Pulmonary artery endothelial cell (primary cell): ENCODE measurements at places on chromosomes 5 and 9.

GRCh38 chr9:73179589-73179988 lies 27.9 kb downstream of the ANXA1 start:
- no peak for DNase-seq

DNA sequence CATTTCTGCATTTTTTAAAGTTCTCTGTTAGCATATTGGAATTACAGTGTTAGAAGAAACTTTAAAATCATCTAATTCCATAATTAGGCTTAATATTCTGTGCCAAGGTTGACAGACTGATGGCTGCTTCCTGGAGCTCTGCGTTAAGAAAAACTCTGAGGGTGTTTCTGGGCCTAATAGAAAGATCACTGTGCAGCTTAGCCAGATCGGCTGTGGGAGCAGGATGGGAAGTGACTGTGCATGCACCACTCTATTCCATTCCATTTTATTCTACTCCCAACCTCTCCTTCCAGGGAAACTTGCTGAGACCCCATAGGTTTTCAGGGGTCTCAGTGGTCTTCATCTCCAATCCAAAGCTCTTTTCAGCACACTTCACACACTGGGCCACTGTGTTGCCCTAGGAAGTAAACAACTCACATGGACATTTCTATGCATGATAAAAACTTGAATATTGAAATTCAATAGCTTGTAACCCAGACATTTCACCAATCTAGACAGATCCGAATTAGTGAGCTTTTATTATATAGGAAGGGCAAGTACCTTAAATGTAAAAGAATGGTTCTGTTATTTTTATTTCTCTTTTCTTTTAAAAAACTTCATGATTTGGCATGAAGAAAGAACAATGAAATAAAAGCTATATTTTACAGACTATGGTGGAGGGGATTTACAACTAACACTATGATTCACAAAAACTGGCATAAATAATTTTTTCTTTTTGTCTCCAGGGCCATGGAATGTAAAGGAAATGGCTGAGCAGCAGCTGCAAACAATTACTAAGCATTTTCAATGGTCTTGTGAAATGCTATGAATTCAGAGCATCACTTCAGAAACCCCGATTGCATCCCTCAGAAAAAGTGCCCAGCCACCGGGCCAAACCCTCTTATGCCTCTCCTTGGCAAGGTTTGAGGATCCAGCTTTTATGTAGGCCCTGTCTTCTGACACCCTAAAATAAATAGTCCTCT lies 51.4 kb upstream of the DAB2 start:
- DNase-seq = peak; percentile 43

DNA sequence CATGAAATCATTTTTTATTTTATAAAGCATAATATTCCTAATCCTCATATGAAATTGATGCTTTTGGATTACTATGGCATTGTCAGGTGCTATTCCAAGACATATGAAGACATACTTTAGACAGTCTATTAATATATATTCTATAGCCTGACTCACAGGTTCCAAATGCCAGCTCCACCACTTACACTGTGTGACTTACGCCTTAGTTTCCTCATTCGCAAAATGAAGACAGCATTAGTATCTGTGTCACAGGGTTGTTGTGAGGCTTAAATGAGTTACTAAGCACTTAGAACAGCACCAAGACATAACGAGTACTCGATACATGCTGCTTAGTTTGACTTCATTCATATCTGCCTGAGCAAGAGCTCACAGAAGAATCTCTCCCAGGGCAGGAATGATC lies 132.2 kb upstream of the PTGER4 start:
- DNase-seq = no peak

GRCh38 chr9:111094433-111094924 lies 56.2 kb upstream of the LPAR1 start:
- no peak for DNase-seq

GRCh38 chr9:660227-660626 lies 181.3 kb upstream of the DMRT1 start:
- no peak for DNase-seq

- no peak for DNase-seq
Measured at GRCh38 chr9:130144703-130145102, 27.5 kb upstream of the NCS1 start.

GRCh38 chr5:146797658-146798057 lies 80.9 kb downstream of the PPP2R2B start:
- no peak for DNase-seq

GRCh38 chr5:142561486-142562097 lies 124.3 kb downstream of the FGF1 start:
- DNase-seq = no peak

DNA sequence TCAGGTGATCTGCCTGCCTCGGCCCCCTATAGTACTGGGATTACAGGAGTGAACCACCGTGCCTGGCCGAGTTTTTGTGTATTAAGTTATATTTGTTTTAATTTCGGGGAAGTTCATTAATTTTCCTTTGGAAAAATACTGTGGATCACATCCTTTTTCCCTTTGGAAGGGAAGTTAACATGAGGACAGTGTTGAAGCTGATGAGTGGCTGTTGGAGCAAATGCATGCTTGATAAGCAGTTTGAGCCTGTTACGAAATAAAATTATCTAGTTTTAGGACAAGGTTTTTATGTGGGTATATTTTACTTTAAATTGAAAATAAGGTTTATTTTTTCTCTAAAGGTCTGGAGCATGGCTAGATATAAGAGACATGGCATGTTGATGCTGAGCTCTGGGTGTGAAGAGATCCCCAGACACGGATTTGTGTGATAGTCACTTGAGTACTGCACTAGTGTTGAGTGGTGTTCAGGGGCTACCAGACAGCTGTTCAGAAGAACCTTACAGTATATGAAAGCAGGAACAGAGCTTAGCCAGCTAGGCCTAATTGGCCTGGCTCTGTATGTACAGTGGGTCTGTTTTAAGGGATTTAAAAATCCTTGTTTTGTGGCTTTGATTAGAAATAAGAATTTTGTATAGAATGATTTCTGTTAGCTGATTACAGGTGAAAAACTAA lies 17.4 kb downstream of the LMNB1 start:
- DNase-seq = no peak

GRCh38 chr5:31664566-31664965 lies 25.6 kb downstream of the PDZD2 start:
- DNase-seq = no peak

DNA sequence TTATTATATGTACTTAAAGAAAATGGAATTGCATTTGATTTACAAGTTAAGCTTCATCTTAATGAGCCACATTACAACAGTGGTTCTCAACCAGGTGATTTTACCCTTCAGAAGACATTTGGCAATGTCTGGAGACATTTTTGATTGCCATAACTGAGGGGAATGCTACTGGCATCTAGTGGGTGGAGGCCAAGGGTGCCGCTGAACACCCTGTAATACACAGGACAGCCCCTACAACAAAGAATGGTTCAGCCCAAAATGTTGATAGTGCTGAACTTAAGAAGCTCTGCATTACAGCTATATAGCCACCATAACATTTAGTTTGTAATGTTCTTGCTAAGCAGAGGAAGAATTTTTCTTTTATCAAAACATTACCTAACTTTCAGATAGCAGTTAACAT lies 103.1 kb downstream of the PAM start:
- no peak for DNase-seq

DNA sequence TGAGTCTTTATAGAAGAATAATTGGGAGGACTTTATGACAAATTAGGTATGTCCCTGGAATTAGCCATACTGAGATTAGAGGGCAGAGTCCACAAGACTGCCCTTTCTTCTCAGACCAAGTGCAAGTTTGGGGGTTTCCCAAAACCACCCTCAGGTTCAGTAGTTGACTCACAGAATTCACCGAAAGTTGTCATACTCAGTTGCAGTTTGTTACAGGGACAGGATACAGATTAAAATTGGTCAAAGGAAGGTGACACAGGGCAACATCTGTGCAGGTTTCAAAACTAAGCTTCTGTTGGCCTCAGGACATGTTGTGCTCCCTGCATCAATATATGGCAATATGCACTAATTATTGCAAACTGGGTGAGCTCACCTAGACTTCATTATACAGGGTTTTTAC lies 3.8 kb downstream of the RANBP17 start:
- no peak for DNase-seq

GRCh38 chr5:74651710-74652109 lies 11.2 kb upstream of the ENC1 start:
- DNase-seq = no peak

GRCh38 chr9:78871452-78872331 lies 574.8 kb downstream of the PSAT1 start:
- peak; percentile 39 for DNase-seq

- DNase-seq = no peak
Measured at GRCh38 chr9:114089206-114089840, 9.8 kb downstream of the KIF12 start.

- DNase-seq = no peak
Measured at GRCh38 chr9:97848480-97849237, 4.4 kb upstream of the FOXE1 start.

DNA sequence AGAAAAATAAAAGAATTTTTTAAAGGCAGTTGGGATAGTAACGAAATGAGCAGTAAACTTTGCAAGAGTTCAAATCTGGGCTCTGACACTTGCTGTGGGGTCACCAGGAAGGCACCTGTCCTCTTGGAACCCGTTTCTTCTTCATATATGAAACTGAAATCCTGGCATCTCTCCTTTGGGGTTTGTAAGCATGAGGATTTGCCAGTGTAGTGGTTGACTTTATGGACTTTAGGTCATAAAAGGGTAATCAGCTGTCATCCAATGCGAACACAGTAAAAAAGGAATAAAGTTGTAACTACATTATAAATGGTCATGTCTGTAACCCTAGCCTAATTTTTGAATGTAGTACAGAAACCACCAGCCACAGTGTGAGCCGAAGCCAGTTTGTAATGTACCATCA lies 1.3 kb downstream of the RAB14 start:
- no peak for DNase-seq

DNA sequence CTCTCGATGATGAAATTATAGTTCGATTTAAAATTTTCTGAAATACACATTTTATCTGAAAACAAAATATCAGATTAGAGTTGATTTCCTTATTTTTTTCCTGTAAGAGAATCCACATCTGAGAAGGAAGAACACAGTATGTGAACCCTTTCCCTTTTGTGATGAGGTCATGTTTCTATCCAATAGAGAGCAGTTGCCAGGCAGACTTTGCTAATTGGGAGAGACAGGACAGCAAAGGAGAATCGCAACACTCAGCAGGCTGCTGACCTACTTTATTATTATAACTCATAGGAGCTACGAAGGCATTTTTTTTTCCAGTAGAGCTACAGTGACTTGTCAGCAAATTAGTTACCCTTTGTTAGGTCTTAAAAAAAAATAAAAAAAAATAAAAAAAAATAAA lies 242.1 kb downstream of the HCN1 start:
- peak; percentile 0 for DNase-seq

DNA sequence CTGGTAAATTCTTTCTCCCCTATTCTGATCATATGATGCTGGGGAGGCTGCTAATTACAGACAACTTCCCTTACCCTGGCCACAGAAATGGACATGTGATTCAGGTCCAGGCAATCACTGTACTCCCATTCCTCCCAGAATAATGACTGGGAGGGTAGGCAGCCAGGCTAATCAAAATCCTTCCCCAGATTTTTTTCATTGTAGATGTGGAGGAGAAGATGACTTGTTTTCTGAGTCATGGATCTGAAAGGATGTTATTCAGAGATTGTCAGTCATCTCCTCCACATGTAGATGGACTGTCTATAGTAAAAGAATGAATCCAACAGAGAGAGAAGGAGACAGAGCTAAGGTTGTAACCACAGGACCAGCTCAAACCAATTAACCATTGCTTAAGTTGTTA lies 123.9 kb upstream of the PUM3 start:
- DNase-seq = no peak

- DNase-seq = no peak
Measured at GRCh38 chr5:51392689-51393199, 9.5 kb downstream of the ISL1 start.

DNA sequence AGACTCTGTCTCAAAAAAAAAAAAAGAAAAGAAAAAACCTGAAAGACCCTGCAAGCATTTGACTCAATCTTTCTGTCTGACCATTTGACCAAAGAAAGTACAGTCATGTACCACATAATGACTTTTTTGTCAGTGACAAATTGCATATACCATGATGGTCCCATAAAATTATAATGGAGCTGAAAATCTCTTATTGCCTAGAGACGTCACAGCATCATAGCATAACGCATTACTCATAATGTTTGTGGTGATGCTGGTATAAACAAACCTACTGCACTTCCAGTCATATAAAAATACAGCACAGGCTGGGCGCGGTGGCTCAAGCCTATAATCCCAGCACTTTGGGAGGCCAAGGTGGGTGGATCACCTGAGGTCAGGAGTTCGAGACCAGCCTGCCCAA lies 10.5 kb downstream of the ECM2 start:
- DNase-seq = no peak

- no peak for DNase-seq
Measured at GRCh38 chr5:50320131-50320749, 120.8 kb downstream of the EMB start.

DNA sequence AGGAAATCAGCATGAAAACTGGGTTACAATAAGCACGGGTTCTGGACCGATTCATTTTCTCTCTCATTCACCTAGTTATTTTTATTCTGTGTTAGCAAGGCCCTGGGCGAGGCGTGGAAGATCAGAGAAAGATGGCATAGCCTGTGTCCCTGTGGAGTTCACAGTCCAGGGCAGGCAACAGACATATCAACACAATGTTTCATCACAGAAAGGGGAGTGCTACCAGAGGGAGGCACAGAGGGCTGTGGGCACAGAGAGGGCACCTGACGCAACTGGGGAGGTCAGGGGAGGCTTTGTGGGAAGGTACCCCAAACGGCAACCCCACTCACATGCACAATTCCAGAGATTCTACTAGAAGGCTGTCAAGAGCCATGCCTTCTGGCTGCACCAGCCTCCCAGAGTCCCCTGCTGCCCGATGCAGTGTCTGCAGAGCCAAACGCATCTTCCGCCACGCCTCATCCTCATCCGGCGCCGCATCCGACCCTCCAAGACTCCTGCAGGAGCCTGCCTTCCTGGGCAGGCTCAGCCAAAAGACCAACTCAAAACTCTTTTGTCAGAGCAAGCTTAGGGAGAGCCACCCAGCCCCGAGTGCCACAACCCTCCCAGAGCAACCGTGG lies 1.4 kb downstream of the FAM193B start:
- no peak for DNase-seq

- no peak for DNase-seq
Measured at GRCh38 chr9:137044502-137045177, 1.3 kb downstream of the NPDC1 start.

- DNase-seq = peak; percentile 48
Measured at GRCh38 chr9:5719100-5719926, 90.4 kb downstream of the RIC1 start.

GRCh38 chr9:133873461-133873891 lies 118.6 kb downstream of the VAV2 start:
- no peak for DNase-seq

DNA sequence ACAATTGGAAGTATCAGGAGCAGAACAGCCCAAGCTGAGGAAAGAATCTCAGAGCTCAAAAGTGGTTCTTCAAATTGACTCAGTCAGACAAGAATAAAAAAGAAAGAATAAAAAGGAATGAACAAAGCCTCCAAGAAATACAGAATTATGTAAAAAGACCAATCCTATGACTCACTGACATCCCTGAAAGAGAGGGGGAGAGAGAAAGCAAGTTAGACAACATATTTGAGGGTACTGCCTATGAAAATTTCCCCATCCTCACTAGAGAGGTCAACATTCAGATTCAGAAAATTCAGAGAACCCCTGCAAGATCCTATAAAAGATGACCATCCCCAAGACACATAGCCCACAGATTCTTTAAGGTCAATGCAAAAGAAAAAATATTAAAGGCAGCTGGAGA lies 173.2 kb downstream of the ALDH1A1 start:
- DNase-seq = no peak
